RPMI7951 (cell line): ENCODE measurements at places on chromosomes 1 and 21.

- no peak for DNase-seq
Observed at GRCh38 chr1:155529929-155530328, 32.7 kb downstream of the ASH1L start.

- no peak for DNase-seq
Observed at GRCh38 chr1:226466296-226466695, 58.4 kb upstream of the PARP1 start.

- no peak for DNase-seq
Observed at GRCh38 chr1:148435406-148435805, 47.7 kb downstream of the PPIAL4G start.

DNA sequence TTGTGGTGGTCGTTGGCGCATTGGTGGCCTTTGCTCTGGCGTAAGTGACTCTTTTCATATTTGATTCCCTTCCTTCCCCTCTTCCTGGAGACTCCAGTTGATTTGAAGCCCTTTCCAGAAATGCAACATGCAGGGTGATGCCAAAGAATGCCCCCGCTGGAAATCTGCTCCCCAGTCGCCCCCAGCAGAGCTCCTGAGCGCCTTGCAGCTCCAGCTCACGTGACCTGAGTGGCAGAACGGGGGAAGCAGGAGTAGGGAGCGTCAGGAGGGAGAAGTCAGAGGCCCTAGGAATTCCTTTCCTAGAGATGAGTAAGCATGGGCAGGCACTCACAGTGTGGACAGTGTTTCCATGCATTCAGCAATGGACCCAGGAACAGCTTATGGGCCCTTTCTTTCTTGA lies 255.9 kb downstream of the CACNA1E start:
- no peak for DNase-seq

DNA sequence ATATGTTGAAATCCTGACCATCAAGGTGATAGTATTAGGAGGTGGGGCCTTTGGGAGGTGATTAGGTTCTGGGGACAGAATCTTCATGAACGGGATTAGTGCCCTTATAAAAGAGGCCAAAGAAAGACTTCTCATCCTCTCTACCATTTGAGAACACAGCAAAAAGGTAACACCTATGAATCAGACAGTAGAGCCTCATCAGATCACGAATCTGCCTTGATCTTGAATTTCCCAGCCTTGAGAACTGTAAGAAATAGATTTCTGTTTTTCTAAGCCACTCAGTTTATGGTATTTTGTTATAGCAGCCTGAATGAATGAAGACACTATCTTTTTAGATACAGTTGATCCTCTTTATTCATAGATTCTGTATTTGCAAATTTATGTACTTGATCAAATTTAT lies 206.9 kb upstream of the EDN2 start:
- DNase-seq = no peak

DNA sequence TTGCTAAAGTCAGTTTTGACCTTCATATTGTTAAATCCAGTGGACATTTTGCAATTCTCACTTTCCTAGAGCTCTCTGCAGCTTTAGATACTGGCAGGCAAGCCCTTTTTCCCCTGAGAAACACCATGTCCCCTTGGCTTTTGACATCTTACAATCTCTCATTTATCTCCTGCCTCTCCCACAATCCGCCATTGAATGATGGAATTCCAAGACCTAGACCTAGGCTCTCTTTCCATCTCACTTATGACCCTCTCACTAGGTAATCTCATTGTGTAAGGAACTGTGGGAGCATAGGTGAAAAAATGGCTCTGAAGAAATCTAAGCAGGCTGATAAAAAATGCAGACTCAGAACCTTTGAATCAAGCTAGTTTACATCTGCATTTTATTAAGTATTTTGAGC lies 2.0 kb downstream of the KYAT3 start:
- no peak for DNase-seq
